ENCODE measurements at places on chromosomes 3 and 15.

DNA sequence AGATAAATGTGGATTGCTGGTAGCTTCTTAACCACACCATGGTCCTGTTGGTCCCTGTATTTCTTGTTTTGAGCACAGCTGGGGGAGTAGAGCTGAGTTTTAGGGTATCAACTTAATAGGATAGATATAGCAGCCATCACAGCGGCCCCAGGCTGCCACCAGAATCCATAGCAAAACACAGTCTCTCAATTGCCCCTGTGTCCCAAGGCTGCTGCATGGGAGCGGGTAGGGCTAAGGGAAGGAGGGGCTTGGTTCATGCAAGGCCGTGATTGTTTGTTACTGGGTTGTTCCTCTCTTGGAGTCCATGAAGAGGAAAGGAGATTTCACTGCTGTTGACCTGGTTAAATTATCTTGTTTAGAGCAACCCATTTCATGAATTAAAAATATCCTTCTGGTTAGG, 22.1 kb downstream of the ARNT2 start:
- no peak for DNase-seq

DNA sequence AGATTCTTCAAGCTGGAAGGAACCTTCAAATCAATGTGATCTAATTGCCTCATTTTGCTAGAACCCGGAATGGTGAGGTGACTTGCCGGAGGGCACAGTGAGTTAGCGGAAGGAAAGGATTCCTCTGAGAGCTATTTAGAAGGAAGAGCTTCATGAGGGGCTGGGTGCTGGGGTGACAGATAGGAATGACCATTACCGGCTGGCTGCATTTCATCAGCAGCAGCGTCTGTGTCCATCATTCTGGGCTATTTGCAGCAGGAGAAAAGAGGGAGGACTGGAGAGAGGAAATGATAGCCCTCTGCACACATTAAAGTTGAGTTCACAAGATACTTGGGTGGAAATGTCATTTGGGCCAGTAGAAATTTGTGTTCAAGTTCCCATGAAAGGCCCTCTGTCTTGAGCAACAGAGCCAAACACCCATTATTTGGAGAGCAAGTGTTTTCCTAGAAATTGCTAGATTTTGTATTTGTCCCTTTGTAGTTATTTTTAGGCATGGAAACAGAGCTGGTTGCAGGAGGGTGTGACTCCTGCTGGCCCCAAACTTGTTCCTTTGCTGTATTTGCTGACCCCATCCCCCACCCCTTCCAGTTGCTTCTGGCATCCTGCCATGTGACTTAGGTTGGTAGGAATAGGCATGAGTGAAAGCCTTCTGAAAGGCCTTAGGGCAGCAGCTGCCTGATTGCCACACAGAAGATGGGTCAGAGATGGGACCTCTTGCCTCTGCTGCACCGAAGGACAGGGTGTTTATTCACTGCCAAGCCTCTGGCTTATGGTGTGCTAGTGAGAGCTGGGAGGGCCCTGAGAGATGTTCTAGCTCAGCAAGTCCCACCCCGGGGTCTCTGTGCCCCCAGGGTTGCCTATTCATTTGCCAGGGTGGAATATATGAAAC, 87.5 kb upstream of the PLXNA1 start:
- DNase-seq = no peak

GRCh38 chr3:111724694-111725093, 129.5 kb upstream of the ZBED2 start:
- DNase-seq = no peak

GRCh38 chr3:179730506-179730905, 77.7 kb downstream of the USP13 start:
- no peak for DNase-seq

DNA sequence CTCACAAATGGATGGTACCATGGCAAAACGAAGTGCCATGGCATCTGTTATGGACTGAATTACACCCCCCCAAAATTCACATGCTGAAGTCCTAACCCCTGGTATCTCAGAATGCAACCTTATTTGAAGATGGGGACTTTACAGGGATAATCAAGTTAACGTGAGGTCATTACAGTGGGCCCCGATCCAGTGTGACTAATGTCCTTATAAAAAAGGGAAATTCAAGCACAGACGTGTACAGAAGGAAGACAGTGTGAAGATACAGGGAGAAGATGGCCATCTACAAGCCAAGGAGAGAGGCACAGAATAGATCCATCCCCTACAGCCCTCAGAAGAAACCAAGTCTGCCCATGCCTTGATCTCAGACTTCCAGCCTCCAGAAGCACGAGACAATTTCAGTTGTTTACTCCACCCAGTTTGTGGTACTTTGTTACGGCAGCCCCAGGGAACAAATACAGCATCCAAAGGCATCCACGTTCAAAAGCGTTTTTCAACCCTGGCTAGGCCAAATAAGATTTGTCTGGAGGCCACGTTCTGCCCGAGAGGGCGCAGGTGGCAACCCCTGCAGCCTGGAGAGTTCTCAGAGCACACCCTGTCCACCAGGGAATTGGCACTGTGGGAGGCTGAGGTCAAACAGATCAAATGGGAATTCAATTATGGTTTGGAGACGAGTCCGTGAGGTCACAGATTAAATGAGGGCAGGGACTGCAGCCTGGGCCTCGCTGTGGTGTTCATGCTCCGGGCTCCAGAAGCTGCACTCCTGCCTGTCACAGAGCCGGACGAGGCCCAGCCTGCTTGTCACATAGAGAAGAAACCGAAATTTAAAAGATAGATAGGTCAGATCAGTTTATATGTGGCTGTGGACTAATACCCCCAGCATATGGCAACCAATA, 494.8 kb downstream of the SHQ1 start:
- no peak for DNase-seq

GRCh38 chr3:57778494-57778893, 22.4 kb downstream of the SLMAP start:
- no peak for DNase-seq

GRCh38 chr3:35773417-35773816, 134.1 kb downstream of the ARPP21 start:
- no peak for DNase-seq

GRCh38 chr3:85337895-85338294, 379.1 kb downstream of the CADM2 start:
- no peak for DNase-seq

GRCh38 chr3:133797396-133798105, 8.1 kb upstream of the SRPRB start:
- DNase-seq = no peak

GRCh38 chr3:190279690-190280089, 42.6 kb downstream of the CLDN1 start:
- no peak for DNase-seq

- DNase-seq = no peak
Observed at GRCh38 chr3:105832644-105833043, 36.2 kb downstream of the CBLB start.

GRCh38 chr15:32737304-32737703, 19.5 kb downstream of the GREM1 start:
- DNase-seq = no peak

GRCh38 chr3:194840661-194841514, 155.2 kb downstream of the FAM43A start:
- no peak for DNase-seq

DNA sequence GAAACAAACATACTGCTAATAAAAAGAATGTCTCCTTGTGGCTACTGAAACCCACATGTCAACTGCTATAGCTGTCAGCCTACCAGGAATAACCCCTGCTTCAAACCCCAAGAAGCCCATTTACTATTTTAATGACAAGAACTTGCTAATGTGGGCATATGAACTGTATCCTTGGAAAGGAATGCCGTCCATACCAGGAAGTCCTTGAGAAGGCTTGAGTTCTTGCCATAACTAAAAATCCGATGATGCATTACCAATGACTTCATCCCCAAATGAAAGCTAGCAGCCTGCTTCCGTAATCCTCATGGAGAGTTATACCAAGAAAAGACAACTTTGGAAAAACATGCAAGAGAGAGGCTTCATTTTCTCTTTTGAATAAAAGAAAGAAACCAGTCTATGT, 34.8 kb downstream of the MINDY4B start:
- no peak for DNase-seq

DNA sequence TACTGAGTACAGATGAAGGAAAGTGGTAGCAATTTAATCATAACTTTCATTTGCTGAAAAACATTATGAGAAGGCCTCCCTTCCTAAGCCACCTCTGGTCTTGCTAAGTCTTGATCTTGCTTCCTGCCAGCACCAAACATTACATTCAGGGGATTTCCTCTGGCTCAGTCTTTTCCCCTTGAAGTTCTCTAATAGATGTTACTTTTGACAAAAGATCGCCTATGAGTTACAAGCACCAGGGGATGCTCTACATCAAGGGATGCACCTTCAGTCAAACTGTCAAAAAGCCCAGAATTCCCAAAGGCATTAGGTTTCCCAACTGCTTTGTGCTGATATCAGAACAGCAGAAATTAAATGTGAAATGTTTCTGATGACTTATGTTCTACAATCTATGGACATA, 47.3 kb downstream of the AQP9 start:
- DNase-seq = no peak

DNA sequence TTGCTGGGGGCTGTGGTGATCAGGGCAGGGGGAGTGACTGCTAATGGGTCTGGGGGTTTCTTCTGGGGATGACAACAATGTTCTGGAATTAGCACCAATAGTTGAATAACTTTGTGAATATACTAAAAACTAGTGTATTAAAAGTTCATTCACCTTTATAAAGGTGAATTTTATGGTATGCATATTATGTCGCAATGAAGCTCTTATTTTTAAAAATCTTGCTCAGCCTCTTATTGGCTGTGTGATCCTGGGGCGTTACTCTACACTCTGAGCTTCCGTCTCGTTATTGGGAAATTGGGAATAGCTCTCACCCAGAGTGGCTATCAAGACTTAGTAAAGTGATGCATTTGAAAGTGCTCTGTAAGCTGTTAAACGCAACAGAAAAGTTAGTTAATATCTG, 105.3 kb downstream of the SEC22A start:
- no peak for DNase-seq

DNA sequence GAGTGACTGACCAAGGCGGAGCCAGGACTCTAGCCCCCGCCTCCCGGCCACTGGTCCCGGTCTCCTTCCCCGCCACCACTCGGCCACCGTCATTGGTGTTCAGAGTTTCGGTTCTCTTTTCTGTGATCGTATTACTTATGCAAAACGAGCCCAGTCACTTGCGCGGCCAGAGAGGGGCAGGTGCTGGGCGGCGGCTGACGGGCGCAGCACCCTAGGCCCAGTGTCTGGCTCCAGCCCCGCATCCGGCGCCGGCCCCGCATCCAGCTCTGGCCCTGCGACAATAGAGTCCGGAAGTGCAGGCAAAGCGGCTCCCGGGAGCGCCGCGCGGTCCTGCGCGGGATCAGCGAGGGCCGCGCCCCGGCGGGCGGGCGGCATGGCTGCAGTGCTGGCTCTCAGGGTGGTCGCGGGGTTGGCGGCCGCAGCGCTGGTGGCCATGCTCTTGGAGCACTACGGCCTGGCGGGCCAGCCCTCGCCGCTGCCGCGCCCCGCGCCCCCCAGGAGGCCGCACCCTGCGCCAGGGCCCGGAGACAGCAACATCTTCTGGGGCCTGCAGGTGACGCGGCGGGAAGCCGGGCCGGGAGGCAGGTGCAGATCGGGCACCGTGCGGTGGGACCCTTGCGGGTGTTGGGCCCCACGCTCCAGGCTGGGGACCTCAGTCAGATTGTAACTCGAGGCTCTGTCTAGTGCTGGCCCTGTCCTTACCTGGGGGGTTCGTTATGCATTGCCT, at the start of gene TMEM62:
TSS of gene TMEM62 (plus strand) at position 157 of the 727 bp plus-strand sequence. CDS start at position 374, 217 bp downstream.
- DNase-seq = peak; percentile 55

DNA sequence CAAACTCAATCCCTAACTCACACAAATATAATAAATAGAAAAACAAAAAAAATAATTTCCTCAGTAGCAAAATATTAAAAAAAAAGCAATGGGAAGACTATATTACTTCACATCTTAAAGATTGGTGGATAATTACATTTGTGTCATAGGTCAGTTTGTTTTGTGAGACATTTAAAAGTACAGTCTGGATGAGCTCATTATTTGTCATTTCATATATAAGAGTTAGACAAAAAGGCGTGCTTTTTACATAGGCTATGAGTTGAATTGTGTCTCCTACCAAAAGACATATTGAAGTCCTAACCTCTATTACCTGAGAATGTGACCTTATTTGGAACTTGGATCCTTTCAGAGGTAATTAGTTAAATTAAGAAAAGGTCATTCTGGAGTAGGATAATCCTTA, 710.1 kb upstream of the CBLB start:
- DNase-seq = no peak

DNA sequence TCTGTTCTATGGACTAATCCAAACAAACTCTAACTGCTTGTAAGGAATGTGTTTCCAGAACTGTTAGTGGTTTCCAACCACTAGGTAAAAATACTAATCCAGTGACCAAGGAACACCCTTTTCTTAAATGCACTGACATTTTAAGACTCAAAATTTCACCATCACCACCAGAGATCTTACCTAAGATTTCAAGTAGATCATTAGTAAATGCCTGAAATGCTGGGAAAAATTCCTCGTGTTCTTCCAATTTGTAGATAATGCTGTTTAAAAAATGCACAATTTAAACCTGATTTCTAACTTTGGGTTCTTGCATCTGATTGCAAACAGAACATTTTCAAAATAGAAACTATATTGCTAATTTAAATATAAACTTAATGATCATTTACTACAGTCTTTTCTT, 63.4 kb downstream of the ESYT3 start:
- DNase-seq = no peak

DNA sequence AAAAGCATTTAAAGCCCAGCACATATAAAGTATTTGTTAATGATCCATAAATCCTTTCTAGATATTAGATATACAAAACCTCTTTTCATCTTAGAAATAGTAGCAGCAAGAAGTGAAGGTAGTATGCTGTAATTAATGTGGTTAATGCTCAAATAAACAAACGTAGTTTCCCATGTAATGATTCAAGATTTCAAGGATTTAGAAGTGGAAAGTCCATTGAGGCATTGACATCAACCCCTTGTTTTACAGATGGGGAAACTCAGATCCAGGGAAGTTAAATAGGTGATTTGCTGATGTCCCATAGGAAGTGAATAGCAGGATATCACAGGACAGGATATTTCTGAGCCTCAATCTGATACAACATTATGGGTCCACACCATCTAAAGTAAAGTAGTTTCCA, 47.2 kb downstream of the TSC22D2 start:
- DNase-seq = no peak

GRCh38 chr3:186342197-186342596, 19.8 kb downstream of the DGKG start:
- DNase-seq = no peak

DNA sequence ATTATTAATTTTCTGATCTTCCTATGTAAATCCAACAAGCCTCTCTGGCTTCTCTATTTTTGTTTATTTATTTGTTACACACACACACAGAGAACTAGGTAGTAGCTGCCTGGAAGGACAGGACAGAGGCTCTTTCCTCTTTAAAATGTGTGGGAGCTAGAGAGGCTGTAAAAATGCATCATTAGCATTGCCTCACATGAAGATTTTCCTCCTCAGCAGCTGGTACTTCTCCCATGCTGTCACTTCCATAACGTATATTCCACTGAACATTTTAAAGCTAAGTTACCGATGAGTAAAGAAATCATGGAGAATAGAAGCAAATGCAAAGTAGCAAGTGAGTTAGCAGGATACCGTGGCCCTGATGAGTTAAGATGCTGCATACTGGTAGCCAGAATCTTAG, 63.9 kb downstream of the IMPG2 start:
- DNase-seq = no peak

Data from NCI-H1930 (cell line).